ENCODE measurements at places on chromosomes 5 and 9.
A peak's percentile ranks its signal among the peaks of the same experiment; 100 is the strongest.

DNA sequence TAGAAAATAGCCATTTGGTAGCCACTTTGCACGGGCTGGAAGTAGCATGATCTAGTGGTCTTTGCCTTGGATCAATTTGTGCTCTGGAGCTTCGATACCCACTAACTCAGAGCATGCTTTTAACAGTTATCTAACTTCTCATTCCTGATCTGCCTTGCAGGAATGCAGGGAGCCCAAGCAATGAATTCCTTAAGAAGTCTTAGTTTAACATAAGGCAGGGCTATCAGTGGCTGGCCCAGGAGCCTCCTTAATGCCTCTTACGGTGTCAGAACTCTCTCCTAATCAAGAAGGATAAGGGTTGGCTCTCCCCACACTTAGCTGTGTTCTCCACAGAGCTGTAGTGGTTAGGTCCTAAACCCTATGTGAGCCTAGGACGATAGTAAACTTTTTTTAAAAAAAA lies 95.8 kb upstream of the TBCA start:
- DNase-seq = no peak

DNA sequence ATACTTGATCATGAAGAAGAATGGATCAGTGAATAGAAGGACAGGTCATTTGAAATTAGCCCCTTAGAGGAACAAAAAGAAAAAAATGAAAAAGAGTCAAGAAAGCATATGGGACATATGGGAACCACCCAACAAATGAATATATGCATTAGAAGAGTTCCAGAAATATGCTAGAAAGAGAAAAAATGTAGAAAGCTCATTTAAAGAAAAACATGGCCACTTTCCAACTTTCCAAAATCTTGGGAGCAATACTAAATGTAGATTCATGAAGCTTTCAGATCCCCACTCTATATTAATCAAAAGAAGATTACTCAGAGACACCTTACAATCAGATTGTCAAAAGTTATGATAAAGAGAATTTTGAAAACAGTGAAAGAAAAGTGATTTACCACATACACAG lies 334.8 kb upstream of the NMUR2 start:
- no peak for DNase-seq

- no peak for DNase-seq
These were observed 407.1 kb upstream of the DMAC1 start for GRCh38 chr9:8206720-8207119.

DNA sequence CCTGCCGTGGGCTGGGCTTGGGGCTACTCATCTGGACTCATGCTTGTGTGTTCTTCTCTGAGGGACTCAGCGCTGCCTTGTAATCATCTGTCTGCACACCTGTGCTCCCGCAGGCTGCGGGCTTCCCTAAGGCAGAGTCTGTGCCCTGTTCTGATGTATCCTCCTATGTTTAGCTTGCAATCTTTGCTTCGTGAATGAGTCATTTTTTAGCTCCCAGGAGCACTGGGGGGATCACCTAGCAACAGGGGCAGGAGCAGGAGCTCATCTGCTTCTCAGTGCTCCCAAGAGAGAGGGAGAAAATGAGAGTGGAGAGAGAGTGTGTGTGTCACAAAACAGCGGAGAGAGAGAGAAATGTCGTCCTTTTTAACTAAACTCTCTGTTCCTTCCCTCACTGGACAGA lies 202.4 kb upstream of the ZNF618 start:
- DNase-seq = no peak

GRCh38 chr5:122401976-122402725 lies 90.1 kb downstream of the SNCAIP start:
- DNase-seq = no peak

GRCh38 chr5:82931110-82931509 lies 146.1 kb downstream of the TMEM167A start:
- no peak for DNase-seq

DNA sequence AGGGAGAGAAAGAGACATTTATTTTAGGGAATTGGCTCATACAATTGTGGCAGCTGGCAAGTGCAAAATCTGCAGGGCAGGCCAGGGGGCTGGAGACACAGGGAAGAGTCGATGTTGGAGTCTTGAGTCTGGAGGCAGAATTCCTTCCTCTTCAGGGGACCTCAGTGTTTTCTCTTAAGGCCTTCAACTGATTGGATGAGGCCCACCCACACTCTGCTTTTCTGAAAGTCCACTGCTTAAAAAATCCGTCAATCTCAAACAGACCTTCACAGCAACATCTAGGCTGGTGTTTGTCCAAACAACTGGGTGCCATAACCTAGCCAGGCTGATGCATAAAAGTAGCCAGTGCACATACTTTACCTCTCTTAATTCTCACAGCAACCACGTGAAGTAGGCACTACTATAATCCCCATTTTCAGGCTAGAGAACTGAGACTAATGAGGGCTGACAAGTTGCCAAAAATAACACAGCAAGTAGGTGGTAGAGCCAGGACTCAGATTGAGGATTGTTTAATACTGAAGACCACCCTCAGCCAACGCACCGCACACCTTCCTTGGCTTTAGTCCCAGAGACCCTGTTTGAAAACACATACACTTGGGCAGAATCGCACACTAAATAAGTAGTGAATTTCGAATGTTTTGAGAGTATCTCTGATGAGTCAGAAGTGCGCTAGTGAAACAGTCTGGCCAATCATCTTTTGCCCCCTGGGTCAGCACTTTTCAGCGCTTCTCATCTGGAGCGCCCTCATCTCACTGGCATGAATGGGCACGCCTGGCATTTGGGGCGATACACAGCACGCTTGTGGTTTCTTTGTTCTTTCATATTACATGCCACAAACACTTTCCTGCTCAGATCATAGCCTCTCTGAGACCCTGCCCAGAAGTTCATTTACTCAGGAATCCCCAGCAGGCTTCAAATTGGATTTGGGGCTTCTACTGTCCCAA lies 591.4 kb downstream of the CCDC171 start:
- DNase-seq = no peak

DNA sequence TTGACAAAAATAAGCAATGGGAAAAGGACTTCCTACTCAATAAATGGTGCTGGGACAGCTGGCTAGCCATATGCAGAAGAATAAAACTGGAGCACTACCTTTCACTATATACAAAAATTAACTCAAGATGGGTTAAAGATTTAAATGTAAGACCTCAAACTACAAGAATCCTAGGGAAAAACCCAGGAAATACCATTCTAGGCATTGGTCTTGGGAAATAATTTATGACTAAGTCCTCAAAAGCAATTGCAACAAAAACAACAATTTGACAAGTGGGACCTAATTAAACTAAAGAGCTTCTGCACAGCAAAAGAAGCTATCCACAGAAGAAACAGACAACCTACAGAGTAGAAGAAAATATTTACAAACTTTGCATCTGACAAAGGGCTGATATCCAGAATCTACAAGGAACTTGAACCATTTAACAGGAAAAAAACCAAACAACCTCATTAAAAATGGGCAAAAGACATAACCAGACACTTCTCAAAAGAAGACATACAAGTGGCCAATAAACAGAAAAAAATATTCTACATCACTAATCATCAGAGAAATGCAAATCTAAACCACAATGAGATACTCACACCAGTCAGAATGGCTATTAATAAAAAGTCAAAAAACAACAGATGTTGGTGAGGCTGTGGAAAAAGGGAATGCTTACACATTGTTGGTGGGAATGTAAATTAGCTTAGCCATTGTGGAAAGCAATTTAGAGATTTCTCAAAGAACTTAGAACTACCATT lies 75.2 kb upstream of the CPEB4 start:
- no peak for DNase-seq

- DNase-seq = no peak
These were observed 12.2 kb upstream of the ALDH1B1 start for GRCh38 chr9:38380230-38380871.

- peak; percentile 22 for DNase-seq
These were observed 65.0 kb downstream of the FGF18 start for GRCh38 chr5:171484460-171484899.

- no peak for DNase-seq
These were observed 243.0 kb downstream of the ZSWIM6 start for GRCh38 chr5:61575103-61575502.

- DNase-seq = no peak
These were observed 127.6 kb downstream of the SLIT3 start for GRCh38 chr5:169173372-169173771.

GRCh38 chr5:32051796-32052195 lies 122.3 kb downstream of the GOLPH3 start:
- no peak for DNase-seq

DNA sequence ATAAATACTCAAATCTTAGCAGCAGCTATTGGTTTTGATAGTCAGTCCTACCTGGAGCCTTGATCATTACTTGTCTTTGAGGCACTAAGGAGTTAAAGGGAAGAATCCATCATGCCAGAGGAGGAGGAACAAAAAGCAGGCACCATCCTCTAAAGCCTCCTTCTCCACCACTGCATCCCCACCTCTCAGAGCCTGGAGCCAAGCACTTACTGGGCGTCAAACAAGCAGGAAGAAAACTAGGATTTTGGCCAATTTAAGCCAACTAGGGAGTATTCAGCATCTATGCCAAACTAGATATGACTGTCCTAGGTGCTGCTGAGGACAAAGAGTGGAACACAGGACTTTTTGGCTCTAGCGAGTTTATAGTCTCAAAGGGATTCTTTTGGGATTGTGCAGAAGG lies 152.5 kb downstream of the PPP2R2B start:
- no peak for DNase-seq

GRCh38 chr9:130054325-130054786 lies 650 bp downstream of the GPR107 start:
- DNase-seq = no peak

DNA sequence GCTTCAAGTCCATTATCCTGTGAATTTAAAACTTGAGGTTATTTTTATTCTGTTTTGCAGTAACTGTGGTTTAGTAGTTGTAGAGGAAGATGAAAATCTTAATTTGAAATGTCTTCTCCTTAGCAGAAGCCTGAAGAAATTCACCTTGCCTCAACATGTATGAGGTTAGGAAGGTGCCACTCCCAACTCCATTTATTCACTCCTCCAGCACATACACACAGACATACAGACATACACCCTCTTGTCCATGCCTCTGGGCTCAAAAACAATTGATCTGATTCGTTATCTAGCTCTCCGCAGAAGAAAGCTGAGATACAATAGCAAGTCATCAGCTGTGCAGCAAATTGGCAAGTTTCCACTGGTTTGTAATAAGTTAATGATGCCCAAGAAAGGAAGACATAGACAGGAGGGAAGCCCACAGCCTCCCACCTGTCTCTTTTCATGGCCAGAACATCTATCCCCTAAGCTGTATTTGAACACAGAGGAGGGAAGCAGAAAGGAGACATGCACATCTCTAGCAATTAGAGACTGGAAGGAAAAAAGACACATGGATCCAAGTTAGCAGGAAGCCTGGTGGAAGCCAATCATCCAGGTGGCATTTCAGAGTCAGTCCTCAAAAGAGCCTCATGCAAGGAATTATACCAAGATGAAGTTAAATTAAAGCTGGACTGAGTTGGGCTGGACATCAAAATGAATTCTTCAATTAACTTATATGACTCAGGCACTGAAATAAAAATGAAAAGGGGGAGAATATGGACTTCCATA lies 257.9 kb downstream of the ASTN2 start:
- DNase-seq = no peak

DNA sequence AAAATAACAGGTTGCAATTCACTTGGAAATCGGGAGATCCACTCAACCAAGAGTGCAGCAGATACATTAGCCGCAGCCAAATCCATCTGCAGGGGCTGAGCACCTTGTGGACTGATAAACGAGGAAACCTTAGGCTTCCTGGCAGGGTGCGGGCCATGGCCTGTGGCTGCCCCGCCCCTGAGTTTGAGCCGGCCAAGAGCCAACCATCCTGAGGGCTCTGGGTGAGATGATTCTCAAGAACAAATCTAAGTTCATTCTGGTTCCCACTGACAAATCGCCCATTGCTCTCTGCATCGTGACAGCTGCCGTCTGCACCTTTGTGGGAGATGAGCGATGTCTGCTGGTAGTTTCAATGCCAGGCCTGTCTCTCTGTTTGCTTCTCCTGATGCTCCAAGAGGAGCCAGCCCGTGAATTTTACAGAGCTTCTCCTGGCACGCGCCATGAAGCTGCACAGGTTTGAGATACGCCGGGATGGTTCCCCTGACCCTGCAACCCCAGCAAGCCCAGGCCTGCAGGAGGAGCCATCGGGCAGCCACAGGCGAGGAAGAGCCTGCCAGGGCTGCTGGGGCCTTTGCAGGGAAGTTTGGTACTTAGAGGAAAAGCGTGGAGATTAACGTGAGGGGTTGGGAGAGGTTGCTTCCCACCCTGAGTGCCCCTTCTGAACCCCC lies 154.0 kb downstream of the OLFM1 start:
- no peak for DNase-seq

DNA sequence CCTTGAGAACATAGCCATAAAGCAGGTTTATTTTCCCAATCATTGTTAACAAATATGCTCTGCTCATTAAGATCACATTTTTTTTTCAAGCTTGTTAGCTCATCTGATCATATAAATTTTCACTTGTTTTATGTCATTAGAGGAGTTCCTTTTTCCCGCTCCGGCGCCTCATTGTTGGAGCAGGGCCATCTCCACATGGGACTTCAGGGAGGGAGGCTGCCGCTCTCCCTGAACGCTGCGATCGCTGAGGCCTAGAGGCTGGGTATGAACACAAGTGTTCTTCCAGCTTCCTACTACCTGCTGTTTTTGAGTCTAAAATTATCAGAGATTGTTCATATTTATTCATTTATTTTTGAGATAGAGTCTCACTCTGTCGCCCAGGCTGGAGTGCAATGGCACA lies 246.9 kb downstream of the MPDZ start:
- DNase-seq = no peak

DNA sequence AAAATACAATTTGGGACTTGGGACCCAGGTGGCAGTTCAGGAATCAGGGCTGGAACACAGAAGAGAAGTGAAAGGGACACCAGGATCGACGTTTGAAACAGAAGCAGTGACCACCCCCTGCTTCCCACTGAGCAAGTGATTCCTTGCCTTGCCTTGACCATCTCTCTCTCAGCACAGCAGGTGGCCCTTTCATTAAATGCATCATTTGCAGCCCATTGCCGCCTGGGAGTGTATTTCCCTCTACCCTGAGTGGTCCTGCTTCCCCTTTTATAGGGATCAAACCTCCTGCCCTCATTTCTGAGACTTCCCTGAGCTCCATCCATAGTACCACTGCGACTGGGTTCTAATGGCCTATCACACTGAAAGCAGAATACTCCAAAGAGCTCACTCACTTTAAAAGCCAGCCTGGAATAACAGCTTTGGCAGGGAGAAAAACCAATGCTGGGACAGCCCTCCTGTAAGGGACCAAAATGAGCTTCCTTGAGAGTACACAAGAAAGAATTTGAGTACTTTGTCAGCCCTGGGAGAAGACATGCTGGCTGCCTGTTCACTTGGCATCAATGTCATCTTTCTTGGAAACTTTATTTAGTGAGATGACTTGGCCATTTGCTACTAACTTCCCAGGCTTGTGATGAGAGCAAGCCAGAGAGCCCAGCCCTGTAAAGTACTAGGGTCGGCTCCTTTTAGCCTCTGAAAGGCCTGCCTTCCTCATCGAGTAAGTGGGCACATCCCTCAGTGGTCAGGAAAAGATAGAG lies 149.7 kb downstream of the SLIT3 start:
- no peak for DNase-seq

GRCh38 chr5:144369006-144369405 lies 198.3 kb downstream of the KCTD16 start:
- no peak for DNase-seq

DNA sequence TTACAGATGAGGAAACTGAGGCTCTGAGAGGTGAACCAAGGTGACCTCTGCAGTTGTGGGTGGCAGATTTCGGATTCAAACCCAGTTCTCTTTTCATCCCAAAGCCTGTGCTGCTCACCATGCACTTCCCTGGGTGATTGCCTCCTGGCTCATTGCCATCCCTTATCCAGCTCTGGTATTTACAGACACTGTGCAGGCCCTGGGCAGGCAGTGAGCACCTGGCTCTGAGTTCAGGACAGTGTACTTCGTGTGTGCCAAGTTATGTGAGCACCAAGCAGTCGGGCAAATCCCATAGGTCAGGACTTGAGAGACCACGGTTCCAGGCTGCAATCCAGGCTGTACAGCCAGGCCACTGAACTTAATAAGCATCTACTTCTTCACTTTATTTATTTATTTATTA lies 1.4 kb downstream of the LRSAM1 start:
- DNase-seq = no peak

All from T-helper 2 cell (primary cell).